ENCODE measurements at places on chromosomes 4 and X.
A peak's percentile ranks its signal among the peaks of the same experiment; 100 is the strongest.

DNA sequence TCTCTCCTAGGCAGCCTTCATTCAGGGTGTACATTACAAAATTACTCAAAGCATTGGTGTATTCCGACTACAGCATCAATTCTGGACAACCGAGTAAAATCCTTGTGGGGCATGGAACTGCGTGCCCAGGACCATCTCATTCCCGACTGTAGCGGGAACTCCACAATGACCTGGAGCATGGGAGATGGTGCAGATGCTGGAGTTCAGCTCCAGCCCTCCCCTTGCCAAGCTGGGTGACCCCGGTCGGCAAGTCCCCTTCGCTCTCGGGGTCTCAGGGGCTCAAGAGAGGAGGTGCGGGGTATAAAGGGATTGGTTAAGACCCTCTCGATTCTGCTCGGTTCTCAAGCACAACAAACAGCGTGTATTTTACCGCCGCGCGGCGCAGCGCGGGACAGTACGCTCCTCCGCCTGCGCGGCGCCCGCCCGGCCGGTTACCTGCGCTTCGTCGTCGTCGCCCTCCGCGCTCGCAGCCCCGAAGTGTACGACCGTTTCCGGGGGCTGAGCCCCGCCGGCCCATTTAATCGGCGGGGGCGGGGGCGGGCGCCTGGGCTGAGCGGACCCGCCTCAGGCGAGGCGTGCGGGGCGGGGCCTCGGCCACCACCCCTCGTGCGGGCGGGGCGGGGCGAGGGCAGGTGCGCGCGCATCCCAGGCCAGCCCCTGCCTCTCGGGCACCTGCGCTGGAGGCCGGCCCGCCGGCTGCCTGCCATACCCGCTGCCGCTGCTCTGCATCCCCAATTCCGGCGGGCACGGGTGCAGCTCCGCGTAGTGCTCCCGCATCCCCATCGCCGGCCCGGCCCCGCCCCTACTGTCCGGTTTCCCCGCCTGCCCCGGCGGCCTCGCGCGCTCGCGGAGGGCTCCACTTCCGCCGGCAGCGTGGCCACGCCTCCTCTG, at the start of gene G6PD:
G6PD (minus strand) TSS at position 493 of the 891 bp plus-strand sequence. CDS start 691 bp downstream, outside the sequence.
- DNase-seq = peak; percentile 65

DNA sequence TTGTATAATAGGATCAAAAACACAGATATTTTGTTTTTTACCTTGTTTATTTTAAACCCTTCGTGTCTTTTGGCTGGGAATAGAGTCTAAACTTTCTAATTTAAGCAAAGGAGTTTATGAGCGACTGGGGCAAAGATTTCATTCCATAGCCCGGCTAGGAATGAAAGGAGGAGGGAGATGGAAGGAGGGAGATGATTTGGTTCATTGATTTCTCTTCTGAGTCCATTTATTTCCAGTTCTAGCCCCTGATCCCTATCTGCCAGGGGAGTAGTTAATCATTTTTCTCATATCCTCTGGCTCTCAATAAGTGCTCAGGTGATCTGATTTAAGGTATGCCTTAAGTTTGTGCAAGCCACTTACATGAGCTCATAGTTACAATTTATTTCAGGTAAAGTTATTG, 120.0 kb downstream of the SPRY1 start:
- DNase-seq = no peak

DNA sequence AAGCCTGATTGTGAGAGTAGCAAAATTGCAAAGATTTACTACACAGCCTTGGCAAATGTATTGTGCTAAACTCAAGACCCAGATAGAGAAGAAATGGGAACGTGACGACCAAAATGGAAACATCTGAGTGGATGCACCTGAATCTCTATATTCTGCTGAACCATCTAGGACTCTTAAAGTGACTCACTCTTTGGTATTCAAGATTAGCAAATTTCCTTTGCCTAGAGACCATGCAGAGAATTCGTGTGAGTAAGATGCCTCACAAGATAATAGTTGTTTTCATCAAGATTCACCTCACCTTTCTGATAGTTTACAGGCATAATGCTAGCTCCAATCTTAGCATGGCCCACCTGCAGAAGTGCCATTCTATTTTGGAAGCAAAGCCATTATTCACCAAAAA, 14.4 kb upstream of the ATOH1 start:
- DNase-seq = no peak

GRCh38 chrX:42242004-42242403, 318.6 kb upstream of the CASK start:
- DNase-seq = no peak

- peak; percentile 74 for DNase-seq
These were observed 213.6 kb downstream of the PALLD start for GRCh38 chr4:168710353-168710946.

GRCh38 chr4:118259111-118259510, 93.7 kb downstream of the PRSS12 start:
- DNase-seq = no peak

DNA sequence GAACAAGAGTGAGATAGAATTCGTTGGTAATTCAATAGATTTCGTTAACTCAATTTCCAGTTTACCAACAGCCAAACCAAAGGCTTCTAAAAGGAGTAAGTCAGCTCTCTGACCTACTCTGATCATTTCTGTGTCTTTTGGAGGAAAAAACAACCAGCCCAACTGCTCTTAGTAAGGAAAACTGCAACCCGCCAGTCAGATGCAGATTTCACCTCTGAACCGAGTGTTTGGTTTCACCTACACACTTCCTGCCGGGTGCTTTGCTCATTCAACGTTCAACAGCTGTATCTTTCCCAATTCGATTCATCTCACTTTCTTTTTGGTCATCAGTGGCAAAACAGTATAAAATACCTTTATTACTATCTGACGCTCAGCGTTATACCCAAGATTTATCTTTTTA, 24.5 kb downstream of the TMSB4X start:
- DNase-seq = peak; percentile 59

- DNase-seq = no peak
These were observed 13.5 kb upstream of the LIMCH1 start for GRCh38 chr4:41524425-41524824.

- DNase-seq = no peak
These were observed 18.2 kb downstream of the HAND2 start for GRCh38 chr4:173511787-173512361.

- peak; percentile 7 for DNase-seq
These were observed 665 bp downstream of the RBM41 start for GRCh38 chrX:107117993-107118321.

- DNase-seq = no peak
These were observed 7.4 kb downstream of the PPP1R2C start for GRCh38 chrX:42770566-42770965.

GRCh38 chrX:154658187-154658586, 4.8 kb upstream of the CTAG2 start:
- no peak for DNase-seq

DNA sequence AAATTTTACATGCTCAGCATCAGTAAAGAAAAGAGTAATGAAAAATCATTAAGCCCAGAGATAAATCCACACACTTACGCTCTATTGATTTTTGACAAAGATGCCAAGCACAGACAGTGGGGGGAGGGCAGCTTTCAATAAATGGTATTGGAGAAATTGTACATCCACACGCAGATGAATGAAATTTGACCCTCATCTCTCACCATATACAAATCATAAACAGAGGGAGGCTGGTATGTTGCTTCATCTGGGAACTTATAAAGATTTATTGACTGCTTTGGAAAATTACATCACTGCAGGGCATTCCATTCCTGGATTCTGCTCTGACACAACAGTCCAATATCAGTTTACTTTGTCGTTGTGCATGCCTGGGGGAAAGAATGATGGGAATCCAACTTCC, 58.4 kb upstream of the XAGE1A start:
- no peak for DNase-seq

Measured in inflammatory macrophage treated with lipopolysaccharide for 4 hours (primary cell).